HEK293T (cell line): ENCODE measurements at places on chromosomes 2 and 18.

DNA sequence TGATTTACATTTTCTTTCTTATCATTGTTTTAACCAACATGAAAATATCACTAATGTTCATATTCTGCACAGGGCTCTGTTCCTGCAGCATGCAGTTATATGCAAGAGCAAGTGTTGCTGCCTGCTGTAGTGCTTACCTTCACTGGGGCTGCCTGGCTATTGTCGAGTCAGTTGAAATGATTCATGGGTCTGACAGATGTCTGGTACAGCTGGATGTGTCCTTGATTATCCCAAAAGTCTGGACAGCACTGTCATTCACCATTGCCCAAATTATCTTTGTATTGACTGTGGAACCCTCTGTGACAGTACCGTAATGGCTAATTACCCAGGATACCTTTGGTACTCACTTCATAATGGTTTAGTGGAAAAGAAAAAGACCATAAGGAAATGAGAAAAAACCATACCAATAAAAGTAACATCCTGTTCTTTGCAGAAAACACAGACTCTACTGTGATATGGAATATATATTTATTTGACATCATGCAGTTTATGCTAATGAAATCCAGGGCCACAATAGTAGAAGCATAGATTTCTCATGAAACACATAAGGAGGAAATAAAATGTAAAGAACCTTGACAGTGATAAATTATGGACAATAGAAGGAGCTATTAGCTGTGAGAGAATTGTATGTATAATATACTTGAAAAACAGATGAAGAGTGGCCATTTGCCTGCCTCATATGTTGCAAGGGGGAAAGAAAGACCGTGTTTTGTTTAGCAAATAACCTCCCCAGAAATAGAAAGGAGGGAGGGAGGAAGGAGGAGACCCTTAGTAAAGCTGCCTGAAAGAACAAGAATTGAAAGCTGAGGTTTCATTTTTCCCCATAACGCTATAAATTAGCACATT is 249.8 kb upstream of the ATP5MC3 start:
- no peak for DNase-seq

- DNase-seq, result no peak
Measured at GRCh38 chr18:34342960-34343359, 118.2 kb upstream of the NOL4 start.

- no peak for DNase-seq
Measured at GRCh38 chr2:134169788-134170187, 84.1 kb upstream of the MGAT5 start.

- peak; percentile 27 for DNase-seq
Measured at GRCh38 chr2:231780123-231780908, 766 bp downstream of the PDE6D start.

- no peak for DNase-seq
Measured at GRCh38 chr2:100580367-100581276, 17.8 kb downstream of the PDCL3 start.
